Activated naive CD8-positive, alpha-beta T cell treated with anti-CD3 and anti-CD28 coated beads for 36 hours (primary cell): ENCODE measurements at places on chromosomes 2 and 18.
A peak's percentile ranks its signal among the peaks of the same experiment; 100 is the strongest.

- H3K27ac ChIP-seq, result no peak overlapping the region
- DNase-seq, result no peak
- no peaks in the 10 kb centered on the region for H3K4me1 ChIP-seq
- no peaks in the 10 kb centered on the region for H3K27me3 ChIP-seq
Measured at GRCh38 chr2:14123436-14124103, 508.9 kb upstream of the LRATD1 start.

DNA sequence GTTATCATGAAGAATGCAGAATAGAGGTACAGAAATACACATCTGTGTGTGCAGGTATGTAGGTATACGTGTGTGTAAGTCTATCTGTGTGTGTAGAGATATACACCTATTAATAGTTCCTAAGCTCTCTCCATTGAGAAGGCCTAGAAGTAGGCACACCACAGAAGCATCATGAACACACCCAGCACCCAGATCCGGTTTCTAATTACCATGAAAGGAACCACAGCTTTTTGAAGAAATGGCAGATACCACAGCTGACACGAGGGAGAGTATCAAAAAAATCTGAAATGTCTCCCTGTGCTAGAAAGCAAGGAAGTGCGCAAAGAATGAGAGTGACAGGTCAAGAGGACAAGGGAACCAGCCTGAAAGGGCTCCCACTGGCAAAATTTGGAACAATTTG, 27.7 kb upstream of the AP1S3 start:
- no peak for DNase-seq
- H3K36me3 ChIP-seq, result no peaks in the 10 kb centered on the region
- H3K27ac ChIP-seq, result no peak overlapping the region
- H3K4me1 ChIP-seq, result peaks cover 20% of the 10 kb centered on the region
- H3K4me3 ChIP-seq, result no peak overlapping the region

- peaks cover 14% of the 10 kb centered on the region for H3K36me3 ChIP-seq
- no peak overlapping the region for H3K27ac ChIP-seq
- no peak overlapping the region for H3K4me3 ChIP-seq
Measured at GRCh38 chr2:53740170-53740569, 27.4 kb upstream of the CHAC2 start.

- H3K27me3 ChIP-seq, result no peaks in the 10 kb centered on the region
- H3K27ac ChIP-seq, result no peak overlapping the region
- H3K4me1 ChIP-seq, result no peaks in the 10 kb centered on the region
- no peak overlapping the region for H3K4me3 ChIP-seq
Measured at GRCh38 chr2:33304032-33304864, 172.2 kb upstream of the RASGRP3 start.

DNA sequence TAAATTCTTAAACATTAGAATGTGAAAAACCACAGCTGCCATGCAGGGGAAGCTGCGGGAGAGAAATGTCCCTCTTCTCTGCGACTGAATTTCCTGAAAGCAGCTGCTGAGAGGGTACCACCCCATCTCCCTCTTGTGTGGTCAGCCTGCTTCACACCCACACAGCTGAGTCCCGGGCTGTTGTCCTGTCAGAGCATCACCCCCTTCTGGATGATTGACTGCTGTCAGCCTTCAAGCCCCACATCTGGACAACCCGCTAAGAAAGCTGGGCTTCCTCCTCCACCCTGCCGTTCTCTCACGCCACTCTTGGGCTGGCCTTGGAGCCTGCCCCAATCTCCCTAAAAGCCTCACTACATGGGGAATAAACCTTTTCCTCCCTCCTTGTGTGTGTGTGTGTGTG, 26.0 kb downstream of the SH3YL1 start:
- H3K27me3 ChIP-seq, result no peaks in the 10 kb centered on the region
- DNase-seq, result no peak
- H3K27ac ChIP-seq, result no peak overlapping the region
- peaks cover 15% of the 10 kb centered on the region for H3K36me3 ChIP-seq

GRCh38 chr2:114219456-114219855, 223.0 kb upstream of the DPP10 start:
- no peak for DNase-seq
- H3K36me3 ChIP-seq, result no peaks in the 10 kb centered on the region
- no peak overlapping the region for H3K27ac ChIP-seq
- H3K4me1 ChIP-seq, result no peaks in the 10 kb centered on the region
- H3K27me3 ChIP-seq, result peaks cover 36% of the 10 kb centered on the region

DNA sequence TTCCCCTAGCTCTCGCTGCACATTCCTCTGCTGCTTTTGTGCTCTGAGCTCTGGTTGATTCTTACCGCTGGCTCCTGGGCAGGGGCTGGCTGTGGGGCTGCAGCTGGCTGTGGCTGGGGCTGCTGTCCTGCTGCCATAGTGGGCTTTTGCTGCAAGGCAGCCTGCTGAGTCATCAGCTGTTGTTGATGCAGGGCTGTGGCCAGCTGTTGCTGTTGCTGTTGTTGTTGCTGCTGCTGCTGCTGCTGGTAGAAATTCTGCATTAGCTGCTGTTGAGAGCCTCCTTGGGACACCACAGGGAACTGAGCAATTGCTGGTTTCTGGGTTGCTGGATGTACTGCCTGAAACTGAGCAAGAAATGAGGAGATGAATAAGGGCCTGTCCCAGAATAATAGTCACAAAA, 77.2 kb upstream of the NFU1 start:
- H3K36me3 ChIP-seq, result peaks cover 57% of the 10 kb centered on the region
- H3K27ac ChIP-seq, result no peak overlapping the region
- no peak for DNase-seq

GRCh38 chr2:53511549-53511948, 256.1 kb upstream of the CHAC2 start:
- H3K36me3 ChIP-seq, result no peaks in the 10 kb centered on the region
- no peak overlapping the region for H3K27ac ChIP-seq
- no peak for DNase-seq

GRCh38 chr2:126449677-126450076, 206.3 kb upstream of the GYPC start:
- H3K27me3 ChIP-seq, result no peaks in the 10 kb centered on the region
- no peaks in the 10 kb centered on the region for H3K4me1 ChIP-seq
- no peak for DNase-seq
- H3K36me3 ChIP-seq, result no peaks in the 10 kb centered on the region

DNA sequence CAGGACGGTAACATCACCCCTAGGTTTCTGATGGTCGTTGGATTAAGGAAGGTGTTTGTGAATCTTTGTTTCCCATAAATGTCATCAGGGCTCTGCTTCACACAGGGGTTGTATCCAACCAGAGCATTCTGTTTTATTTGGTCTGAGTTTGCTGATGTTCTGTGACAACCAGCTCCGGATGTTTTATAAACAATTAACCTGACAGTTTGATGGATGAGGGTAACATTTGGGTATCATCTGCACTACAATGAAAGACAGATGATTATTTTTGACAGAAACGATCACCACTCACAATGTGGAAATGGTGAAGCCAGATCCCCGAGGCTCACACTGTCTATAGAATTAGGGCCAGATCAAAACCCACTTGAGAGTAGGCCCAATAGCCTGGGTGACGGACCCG, 107.1 kb downstream of the CDC42EP3 start:
- H3K4me1 ChIP-seq, result peaks cover 32% of the 10 kb centered on the region
- no peaks in the 10 kb centered on the region for H3K27me3 ChIP-seq
- no peak for DNase-seq
- H3K4me3 ChIP-seq, result no peak overlapping the region
- H3K36me3 ChIP-seq, result no peaks in the 10 kb centered on the region
- H3K27ac ChIP-seq, result no peak overlapping the region

GRCh38 chr2:161905389-161906046, 168.5 kb downstream of the DPP4 start:
- peaks cover 3% of the 10 kb centered on the region for H3K27me3 ChIP-seq
- DNase-seq, result no peak
- no peak overlapping the region for H3K27ac ChIP-seq
- H3K4me3 ChIP-seq, result no peak overlapping the region
- no peaks in the 10 kb centered on the region for H3K36me3 ChIP-seq

- peak overlapping the region; percentile 54 for H3K27ac ChIP-seq
- no peak for DNase-seq
- no peaks in the 10 kb centered on the region for H3K27me3 ChIP-seq
- H3K4me3 ChIP-seq, result peak overlapping the region; percentile 92
Measured at GRCh38 chr2:172558372-172558771, 2.5 kb downstream of the PDK1 start.

- no peak overlapping the region for H3K27ac ChIP-seq
- no peak for DNase-seq
- no peaks in the 10 kb centered on the region for H3K4me1 ChIP-seq
- H3K36me3 ChIP-seq, result no peaks in the 10 kb centered on the region
- peaks cover 34% of the 10 kb centered on the region for H3K27me3 ChIP-seq
Measured at GRCh38 chr2:191864628-191865374, 17.9 kb upstream of the CAVIN2 start.

- no peak overlapping the region for H3K27ac ChIP-seq
- DNase-seq, result no peak
- H3K4me3 ChIP-seq, result no peak overlapping the region
- peaks cover 4% of the 10 kb centered on the region for H3K27me3 ChIP-seq
Measured at GRCh38 chr2:159144776-159145614, 141.5 kb downstream of the WDSUB1 start.

DNA sequence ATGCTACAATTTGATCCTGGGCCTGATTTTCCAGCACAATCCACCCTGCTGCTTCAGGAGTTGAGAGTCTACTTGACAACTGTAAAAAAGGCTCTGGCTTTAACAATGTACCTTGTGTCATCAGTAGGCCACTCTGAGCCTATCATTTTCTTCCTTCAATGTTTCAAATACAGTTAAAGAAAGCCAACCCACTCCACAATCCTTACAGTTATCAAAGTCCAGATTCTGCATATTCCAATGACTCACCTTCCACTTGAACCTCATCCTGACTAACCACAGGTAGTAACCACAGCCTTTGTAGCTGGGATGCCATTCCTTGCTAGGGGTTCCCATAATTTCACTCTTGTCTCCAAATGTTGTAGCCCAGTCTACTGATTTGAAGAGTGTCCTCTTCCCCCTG, 35.5 kb upstream of the AQP4 start:
- no peaks in the 10 kb centered on the region for H3K4me1 ChIP-seq
- no peak for DNase-seq
- no peak overlapping the region for H3K4me3 ChIP-seq
- H3K36me3 ChIP-seq, result no peaks in the 10 kb centered on the region
- H3K27me3 ChIP-seq, result no peaks in the 10 kb centered on the region
- H3K27ac ChIP-seq, result no peak overlapping the region

- no peaks in the 10 kb centered on the region for H3K27me3 ChIP-seq
- no peak overlapping the region for H3K4me3 ChIP-seq
- no peaks in the 10 kb centered on the region for H3K36me3 ChIP-seq
- no peaks in the 10 kb centered on the region for H3K4me1 ChIP-seq
Measured at GRCh38 chr2:182605166-182605565, 110.9 kb upstream of the DNAJC10 start.

- peaks cover 8% of the 10 kb centered on the region for H3K36me3 ChIP-seq
- no peak for DNase-seq
- H3K27ac ChIP-seq, result no peak overlapping the region
Measured at GRCh38 chr2:127688405-127688804, 12.9 kb upstream of the SFT2D3 start.

DNA sequence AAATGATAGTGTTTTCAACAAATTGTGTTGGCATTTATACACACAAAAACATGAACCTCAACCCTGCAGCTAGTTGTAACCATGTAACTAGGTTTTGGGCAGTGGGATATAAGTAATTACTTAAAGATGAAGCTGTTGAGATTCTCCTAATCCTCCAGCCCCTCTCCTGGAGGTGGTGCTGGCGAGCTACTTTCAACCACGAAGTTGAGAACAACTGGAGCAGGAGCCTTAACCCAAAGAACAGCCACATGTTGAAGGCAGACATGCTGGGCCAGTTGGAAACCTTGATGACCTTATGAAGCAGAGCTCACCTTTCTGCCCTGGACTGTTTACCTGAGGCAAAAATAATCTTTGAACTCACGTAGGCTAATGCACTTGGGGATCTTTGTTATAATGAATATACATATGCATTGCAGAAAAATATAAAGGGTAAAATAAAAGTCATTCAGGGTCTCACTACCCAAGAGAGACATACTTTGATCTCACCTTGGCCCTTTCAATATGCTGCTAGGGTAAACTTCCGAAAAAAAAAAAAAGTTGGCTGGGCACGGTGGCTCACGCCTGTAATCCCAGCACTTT, 89.6 kb upstream of the NPAS2 start:
- H3K4me1 ChIP-seq, result no peaks in the 10 kb centered on the region
- peaks cover 2% of the 10 kb centered on the region for H3K36me3 ChIP-seq
- no peak overlapping the region for H3K27ac ChIP-seq
- peak; percentile 32 for DNase-seq
- H3K27me3 ChIP-seq, result no peaks in the 10 kb centered on the region
- no peak overlapping the region for H3K4me3 ChIP-seq

DNA sequence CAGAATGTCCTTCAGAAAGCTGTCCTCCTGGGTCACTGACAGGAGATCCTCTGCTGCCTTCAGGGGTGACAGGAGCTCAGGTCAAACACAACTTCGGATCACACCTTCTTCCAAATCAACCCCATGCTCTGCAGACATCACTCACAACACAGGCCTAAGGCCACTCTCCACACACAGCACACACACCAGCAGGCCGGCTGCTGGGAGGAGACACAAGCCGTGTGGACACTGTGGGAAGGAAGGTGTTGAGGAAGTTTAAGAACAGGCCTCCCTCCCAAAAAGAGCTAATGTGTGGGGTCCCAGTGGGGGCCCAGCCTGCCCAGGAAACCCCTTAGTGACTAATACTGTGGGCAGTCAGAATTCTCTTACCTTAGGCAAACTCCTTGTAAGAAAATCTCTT, 290.3 kb upstream of the ID2 start:
- no peak overlapping the region for H3K4me3 ChIP-seq
- peaks cover 6% of the 10 kb centered on the region for H3K27me3 ChIP-seq
- H3K36me3 ChIP-seq, result no peaks in the 10 kb centered on the region
- no peak overlapping the region for H3K27ac ChIP-seq

GRCh38 chr2:70511971-70512729, 41.5 kb downstream of the TGFA start:
- no peak overlapping the region for H3K4me3 ChIP-seq
- H3K36me3 ChIP-seq, result no peaks in the 10 kb centered on the region
- no peak for DNase-seq
- H3K27ac ChIP-seq, result no peak overlapping the region
- no peaks in the 10 kb centered on the region for H3K27me3 ChIP-seq

DNA sequence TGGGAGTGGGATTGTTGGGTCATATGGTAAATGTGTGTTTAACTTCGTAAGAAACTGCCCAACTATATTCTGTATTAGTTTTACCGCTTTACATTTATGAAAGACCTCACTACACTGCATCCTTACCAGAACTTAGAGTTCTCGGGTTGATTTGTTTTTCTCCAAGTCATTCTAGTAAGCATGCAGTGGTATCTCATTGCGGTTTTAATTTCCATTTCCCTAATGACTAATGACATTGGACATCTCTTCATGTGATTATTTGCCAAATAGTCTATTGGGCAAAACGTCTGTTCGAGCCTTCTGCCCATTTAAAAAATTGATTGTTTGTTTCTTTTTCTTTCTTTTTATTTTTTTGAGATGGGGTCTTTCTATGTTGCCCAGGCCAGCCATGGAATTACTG, 6.8 kb downstream of the FBLN7 start:
- no peaks in the 10 kb centered on the region for H3K36me3 ChIP-seq
- peaks cover 2% of the 10 kb centered on the region for H3K4me1 ChIP-seq
- no peak overlapping the region for H3K4me3 ChIP-seq
- DNase-seq, result no peak
- H3K27ac ChIP-seq, result no peak overlapping the region
